ENCODE measurements at places on chromosomes 11 and 22.

DNA sequence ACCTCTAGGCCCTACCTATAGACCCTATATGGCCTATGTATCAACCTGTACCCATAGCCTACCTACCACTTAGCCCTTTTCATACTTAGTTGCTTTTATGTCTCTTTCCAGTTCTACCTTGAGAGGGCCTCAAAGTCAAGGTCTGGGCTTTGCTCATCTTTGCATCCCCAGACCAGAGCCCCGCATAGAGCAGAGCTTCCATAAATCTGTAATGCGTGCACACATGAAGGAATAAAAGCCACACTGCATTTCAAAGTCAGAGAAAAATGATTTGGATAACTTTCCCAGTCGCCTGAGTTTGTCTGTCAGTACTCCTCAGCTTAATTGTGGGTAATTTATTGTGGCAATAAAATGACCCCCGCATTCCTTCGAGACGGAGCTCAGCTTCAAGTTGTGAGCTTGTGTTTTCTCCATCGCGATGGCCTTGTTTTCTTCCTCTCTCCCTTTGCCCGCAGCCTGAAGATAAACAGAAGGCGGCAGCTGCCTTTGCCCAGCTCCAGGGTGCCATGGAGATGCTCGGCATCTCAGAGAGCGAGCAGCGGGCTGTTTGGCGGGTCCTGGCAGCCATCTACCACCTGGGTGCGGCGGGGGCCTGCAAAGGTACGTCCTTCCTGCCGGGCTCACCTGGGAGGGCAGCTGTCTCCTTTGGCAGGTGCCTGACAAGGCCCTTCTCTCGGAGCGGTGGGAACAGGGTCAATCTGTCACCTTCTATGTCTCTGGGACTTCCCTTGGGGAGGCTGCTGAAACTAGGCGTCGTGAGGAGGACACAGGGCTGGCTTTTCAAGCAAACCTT is 55.7 kb downstream of the MYO18B start:
- DNase-seq: no peak

GRCh38 chr11:128610721-128611617 is 23.6 kb upstream of the ETS1 start:
- no peak for DNase-seq

DNA sequence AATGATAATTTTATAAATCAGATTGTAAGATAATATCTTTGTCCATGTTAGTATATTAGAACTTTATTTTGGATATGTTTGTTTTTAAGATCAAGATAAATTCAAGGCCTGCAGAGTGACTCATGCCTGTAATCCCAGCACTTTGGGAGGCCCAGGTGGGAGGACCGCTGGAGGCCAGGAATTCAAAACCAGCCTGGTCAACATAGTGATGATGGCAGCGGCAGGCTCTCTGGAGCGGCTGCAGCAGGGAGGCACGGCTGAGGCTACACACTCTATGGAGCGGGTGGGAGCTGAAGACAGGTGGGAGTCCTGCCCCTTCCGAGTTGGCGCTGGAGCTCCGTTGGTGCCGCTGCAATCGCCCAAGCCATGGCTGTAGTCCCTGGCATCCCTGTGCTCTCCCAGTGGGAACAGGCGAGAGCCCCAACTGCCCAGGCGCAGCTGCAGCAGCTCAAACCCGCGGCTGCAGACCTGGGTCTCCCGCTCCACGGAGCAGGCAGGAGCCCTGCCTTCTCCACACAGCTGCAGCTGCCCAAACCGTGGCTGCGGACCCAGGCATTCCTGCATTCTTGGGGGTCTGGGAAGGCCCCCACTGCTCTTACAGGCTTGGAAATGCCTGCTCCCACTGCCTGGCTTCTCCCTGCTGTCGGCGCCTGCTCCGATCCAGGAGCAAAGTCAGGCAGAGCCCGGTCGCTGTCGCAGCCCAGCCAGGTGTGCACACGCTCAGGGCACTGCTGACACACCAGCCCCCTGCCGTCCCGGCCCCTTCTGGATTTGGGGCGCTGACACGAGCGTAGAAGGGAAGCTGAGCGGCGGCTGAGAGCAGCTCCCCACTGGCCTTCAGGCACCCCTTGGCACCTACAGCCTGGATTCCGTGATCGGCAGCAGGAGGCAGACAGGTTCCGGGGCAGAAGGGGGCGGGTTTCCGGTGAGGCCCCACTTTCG is 16.7 kb downstream of the C11orf54 start:
- DNase-seq: no peak

DNA sequence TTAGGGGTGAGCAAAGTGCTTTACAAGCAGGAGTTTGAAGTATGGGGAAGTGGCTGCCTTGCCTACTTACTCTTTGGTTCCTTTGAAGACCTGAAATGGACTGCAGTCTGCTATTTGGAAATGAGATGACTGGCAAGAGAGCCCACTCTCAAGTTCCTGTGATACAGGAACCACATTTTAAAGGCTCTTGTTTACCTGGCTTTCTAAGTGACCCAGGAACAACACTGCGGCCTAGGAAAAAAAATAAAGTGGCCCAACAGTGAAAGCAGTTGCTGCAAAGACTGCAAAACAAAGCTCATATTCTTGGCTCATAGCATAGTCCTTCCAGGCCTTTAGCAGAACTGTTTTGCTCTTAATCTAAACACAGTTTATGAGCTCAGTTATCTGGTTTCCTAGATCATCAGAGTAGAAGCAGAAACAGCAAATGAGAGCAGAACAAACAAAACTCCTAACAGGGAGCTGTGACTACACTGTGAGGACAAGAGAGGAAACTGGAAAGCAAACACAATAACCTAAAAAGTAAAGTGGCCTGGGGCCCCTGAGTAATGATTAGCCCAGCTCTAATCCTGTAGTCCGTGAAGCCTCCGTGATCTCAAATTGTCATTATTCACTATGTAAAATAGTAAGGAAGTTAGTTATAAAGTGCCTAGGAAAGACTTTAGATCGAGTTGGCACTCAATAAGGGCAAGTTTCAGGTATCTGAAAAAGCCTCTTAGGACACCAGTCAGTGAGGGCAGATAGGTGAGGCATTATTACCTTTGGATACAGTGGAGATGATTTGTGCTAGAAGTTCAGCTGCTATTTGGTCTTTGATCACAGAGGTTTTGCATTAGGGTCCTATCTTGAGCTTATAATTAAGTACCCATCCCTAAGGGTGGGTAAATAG is 11.5 kb downstream of the CCDC117 start:
- DNase-seq: no peak

GRCh38 chr22:35198738-35199137 is 58.6 kb upstream of the HMGXB4 start:
- DNase-seq: no peak

DNA sequence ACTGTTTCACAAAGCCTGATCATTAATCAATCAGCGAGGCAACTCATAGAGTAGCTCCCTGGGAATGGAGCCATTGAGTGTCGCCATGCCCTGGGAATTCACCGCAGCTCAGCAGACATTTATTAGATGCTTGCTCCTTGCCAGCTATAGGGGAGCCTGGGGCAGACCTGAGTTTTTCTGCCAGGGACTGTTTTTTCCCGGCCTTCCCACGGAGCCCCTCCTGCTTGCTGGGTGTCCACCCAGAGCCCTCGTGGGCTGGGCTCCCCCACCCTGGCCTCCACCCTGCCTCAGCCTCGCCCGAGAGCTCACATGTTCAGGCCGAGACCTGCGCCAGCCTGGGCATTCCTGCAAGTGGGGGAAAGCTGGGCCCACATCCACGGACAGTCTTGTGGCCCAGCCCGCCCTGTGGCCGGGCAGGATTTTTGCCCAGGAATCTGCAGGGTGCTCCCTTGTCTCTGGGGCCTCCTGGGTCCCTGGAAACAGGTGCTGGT is 64.9 kb downstream of the SMIM38 start:
- no peak for DNase-seq

- DNase-seq: no peak
These were observed 2.4 kb downstream of the GSTT4 start for GRCh38 chr22:24002851-24003250.

GRCh38 chr11:83008581-83008923 is 63.1 kb downstream of the RAB30 start:
- peak; percentile 55 for DNase-seq

DNA sequence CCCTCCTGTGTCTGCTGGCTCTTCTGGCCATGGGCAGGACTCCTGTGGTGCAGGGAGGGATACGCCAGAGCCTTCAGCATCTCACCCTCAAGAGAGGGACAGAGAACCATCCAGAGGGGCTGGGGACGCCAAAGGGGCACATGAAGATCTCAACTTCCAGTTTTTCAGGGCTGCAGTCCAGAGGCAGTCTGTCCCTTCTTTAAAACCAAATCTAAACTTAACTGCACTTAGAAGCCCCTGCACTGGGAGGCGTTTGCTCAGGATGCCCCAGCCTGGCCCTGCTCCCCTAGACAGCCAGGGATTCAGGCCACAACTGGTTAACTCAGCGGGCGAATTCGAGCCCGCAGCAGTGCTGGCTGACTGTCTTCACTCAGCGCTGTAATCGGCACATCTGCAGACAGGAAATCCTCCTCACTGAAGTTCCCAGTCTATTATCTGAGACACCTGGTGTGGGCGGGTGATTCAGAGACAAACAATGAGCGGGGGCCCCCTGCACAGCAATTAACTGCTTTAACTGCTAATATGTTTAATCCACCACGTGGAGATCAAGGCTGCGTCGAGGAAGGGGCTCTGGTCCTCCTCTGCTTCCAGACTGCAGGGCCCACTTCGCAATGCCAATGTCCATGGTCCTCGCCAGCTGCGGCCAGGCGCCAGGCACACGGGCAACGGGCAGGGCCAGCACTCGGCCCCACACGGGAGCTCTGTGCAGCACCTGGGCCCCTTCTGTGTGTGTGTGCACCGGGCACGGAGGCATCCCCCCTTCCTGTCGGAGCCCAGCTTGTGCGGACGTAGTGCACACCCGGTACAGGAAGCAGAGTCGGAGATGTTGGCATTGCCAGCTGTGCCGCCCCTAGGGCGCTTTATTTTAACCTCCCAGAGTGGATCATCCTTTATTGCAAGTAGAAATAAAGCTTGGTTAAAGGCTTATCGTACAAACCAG is 36.9 kb upstream of the GNB1L start:
- peak; percentile 62 for DNase-seq

- no peak for DNase-seq
These were observed 745.0 kb upstream of the ANO5 start for GRCh38 chr11:21447871-21448270.

DNA sequence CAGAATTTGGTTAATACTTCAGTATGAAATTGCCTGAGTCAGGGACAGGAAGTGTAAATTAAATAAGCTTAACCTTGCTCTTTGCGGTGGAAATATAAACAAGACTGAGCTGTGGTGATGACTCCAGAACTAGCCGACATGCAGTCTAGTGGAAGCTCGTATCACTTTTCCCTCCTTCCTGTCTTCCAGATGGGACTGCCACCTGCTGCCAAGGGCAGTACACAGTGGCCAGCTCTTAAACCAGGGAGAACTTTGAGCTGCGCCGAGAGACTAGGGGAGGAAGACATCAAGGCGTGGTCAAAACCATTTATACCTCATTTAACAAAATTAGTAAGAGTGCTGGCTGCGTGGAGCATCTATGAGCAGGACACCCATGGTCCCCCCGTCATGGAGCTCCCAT is 31.3 kb upstream of the CTTN start:
- no peak for DNase-seq

DNA sequence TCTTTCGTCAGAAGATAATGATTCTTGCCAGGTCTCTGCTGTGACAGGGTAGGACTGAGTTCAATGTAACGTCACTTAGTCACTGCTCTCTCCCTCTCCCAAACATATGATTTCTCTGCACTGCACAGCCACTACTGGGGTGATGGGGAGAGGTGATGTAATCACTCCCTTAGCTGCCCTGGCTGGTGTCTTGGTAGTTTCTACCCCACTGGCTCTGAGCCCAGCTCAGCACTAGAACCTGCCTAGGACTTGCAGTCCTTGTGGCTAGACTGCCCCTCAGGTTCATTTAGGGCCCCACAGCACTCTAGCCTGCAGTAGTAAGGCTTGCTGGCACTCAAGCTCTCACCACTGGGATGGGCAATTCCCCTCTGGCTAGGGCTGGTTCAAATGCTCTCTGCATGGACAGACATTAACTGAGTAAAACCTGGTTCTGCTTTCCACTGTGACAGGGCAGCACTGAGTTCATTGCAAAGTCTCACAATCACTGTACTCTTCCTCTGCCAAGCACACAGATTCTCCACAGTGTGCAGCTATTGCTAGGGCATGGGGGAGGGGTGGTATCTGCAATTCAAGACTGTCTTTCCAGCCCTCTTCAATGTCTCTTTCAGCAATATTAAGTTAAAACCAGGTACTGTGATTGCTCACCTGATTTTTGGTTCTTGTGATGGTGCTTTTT is 571.4 kb upstream of the FAT3 start:
- no peak for DNase-seq
